ENCODE measurements at places on chromosomes 7 and 10.

GRCh38 chr7:93375603-93376002, 143.4 kb downstream of the VPS50 start:
- no peak for DNase-seq

DNA sequence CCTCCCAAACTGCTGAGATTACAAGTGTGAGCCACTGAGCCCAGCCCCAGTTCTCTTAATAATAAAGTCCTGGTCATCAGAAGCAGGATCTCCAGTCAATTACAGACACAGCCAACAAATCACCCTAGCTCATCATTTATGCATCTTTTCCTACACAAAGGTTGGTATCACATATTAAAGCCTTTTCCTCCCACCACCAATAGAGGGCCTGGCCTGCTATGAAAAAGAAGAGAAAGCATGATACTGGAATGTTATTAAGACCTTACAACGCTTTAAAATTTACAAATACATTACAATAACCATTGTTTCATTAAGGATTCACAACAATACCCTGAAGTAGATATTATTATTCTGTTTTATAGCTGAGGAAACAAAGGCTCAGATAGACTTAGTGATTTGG, 25.9 kb downstream of the VAX1 start:
- no peak for DNase-seq

- DNase-seq: no peak
These were observed 2.3 kb downstream of the MDFIC start for GRCh38 chr7:114924038-114924712.

DNA sequence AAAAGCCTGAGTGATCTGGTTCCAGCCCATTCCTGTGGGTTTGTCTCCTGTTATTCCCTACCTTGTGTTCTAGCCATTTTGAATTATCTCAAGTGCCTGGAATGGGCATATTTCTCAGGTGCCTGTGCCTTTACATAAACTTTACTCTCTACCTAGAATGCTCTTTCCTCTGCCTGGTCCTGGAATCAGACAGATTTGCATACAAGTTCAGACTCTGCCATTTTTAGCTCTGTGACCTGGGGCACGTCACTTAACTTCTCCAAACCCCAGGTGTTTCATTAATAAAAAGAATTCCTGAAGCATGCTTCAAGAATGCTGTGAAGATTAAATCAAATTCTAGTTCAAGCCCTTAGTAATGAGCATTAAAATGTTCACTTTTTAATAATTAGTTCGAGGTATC, 7.8 kb downstream of the DCLRE1A start:
- no peak for DNase-seq

DNA sequence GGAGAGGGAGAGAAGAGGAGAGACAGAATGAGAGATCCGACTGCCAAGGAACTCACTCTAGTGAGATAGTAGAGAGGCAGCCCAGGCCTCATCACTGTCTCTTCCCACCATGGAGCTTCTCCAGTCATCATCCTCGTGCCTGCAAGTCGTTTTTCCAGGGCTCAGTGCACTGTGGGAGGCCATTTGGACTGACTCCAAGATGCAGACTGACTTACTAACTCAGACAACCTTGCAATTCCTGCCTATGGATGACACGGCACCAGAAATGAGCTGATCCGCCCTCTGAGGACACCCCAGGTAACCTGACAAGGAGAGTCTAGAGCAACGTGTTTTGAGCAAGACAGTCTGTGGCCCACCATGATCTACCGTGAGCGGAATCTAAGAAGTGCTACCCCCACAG, 154.9 kb downstream of the GLI3 start:
- DNase-seq: no peak

- DNase-seq: no peak
These were observed 123.7 kb downstream of the NSUN6 start for GRCh38 chr10:18527687-18528086.

DNA sequence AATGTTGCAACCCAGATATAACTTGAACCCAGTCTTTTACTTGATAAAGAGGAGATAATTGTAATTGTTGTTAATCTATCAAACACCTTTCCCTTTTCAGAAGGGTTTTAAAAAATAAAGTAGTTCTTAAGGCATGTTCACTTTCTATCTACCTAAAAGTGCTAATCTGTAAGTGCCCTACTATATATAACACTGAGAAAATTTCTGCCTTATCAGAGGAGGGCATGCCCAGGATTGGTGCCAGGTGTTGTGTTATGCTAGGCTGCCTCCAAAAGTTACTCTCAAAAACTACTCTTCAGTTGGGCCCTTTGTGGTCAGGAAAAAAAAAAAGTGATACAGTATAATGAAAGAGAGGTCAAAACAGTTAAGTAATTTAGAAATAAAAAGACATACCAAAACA, 36.3 kb downstream of the SMNDC1 start:
- DNase-seq: no peak

GRCh38 chr10:81920213-81920829, 45.3 kb downstream of the NRG3 start:
- no peak for DNase-seq

DNA sequence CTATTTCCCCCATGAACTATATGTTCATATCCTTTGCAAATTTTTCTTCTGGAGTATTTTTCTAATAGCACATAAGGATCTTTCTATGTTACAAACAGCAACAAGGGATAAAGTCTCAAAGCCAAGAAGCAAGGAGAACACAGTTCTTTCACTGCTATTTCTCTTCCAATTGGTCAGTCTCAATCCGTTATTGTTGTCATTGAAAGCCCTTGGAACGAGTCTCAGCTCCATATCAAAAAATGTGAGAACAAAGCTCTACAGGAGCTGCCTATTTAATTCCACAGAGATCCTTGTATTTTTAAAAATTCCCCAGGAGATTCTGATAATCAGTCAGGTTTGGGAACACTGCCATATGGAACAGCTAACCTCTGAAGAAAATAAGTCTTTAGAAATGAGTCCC, 15.7 kb downstream of the SLC35B4 start:
- DNase-seq: no peak

DNA sequence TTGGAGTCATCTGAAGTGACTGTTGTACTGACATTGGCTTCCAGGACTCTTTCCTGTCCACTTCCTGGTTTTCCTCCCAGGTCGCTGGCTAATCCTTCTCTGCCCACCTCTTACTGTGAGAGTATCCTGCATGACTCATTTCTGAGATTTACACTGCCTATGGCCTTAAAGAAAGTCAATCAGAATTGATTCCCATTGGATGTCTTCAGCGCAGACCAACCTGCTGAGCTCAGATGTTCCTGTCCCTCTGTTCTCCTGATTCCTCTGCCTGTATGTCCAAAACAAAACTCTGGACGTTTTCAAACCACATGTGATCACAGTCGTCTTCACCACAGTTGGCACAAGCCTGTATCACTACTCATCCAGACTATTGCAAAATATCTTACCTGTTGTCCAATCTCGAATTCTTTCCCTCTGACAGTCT, 262.1 kb downstream of the CREB5 start:
- no peak for DNase-seq

- DNase-seq: no peak
These were observed 71.5 kb downstream of the EVX1 start for GRCh38 chr7:27314111-27314510.

DNA sequence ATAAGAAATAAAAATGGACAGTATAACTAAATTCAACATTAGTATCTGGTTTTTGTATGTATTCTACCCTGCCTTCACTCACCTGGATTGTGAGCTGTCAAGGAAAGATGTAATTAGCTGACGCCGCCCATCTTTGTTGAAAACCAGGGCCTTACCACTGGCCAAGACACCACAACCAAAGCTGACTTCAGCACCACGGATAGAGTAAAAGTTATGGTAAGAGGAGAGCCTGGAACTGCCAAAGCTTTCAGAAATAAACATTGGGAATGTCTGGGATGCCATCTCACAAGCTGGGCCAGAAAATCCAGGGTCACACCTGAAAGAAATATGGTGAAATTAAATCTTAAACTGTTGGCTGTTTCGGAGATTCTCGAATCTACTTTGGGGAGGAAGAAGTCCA, 190.1 kb upstream of the SLC26A5 start:
- no peak for DNase-seq

DNA sequence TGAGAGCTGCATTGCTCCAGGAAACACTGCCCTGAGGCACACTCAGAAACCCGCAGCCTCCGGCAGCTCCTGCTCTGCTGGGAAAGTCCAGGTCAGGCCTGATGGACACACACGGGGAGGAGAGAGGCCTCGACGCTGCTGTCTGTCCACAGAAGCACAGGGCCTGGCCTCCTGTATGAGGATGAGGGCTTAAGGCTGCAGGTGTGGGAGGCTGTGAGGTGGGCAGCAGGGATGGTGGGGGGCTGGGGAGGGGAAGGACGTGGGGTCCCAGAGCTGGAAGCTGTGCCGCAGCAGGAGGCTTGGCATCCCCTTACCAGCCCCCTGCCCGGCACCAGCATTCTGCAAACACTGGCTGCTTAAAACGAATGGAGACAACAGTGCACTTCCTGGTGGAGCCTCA, 186.2 kb downstream of the DNAJB6 start:
- no peak for DNase-seq

GRCh38 chr7:129514683-129515082, 12.4 kb downstream of the SMKR1 start:
- no peak for DNase-seq

GRCh38 chr10:132257271-132257670, 50.5 kb downstream of the STK32C start:
- peak; percentile 32 for DNase-seq

DNA sequence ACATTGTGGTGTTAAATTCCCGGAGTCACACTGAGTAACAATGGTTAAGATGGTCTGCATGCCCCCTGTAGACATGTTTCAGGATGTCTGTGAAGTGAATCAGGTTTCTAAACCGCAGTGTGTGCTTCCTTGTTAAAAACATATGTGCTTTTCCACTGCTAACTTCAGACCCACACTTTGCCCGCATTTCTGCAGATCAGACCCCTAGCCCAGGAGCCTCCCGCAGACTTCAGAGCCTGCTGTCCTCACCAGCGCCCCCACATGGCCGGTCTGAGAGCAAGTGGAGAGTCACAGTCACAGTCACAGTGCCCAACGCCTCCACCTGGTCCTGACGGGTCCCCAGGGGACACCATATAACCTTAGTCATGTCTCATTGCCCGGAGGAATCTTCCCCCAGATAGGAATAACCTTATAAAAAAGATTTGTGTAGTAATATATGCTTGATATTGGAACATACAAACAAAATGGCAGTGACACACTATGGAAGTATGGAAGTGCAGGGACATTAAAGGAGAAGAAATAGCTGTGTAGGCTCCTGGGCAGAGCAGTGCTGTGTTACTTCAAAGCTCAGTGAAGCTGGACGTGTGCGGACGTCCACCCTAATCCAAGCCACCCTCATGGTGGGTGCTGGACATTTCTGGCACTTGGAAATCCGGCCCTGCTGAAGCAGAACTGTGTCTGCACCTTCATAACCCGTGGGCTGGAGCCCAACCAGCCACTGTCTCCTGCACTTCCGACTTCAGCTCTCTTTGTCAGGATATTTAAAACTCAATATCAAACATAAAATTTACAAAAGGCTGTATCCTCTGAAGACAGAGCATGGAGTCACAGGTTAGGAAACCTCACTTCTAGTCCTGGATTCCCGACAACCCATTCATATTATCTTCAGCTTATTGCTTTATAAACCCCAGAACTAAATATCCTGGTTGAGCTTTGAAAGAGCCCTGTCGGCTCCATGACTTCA, 29.0 kb downstream of the GSTO2 start:
- DNase-seq: no peak

- DNase-seq: no peak
These were observed 121.1 kb downstream of the MALRD1 start for GRCh38 chr10:19169684-19170083.

- no peak for DNase-seq
These were observed 6.9 kb upstream of the OIT3 start for GRCh38 chr10:72886621-72887020.

- no peak for DNase-seq
These were observed 665.0 kb downstream of the PARD3 start for GRCh38 chr10:34150103-34150502.

GRCh38 chr10:1432161-1432560, 305.2 kb downstream of the ADARB2 start:
- DNase-seq: no peak

DNA sequence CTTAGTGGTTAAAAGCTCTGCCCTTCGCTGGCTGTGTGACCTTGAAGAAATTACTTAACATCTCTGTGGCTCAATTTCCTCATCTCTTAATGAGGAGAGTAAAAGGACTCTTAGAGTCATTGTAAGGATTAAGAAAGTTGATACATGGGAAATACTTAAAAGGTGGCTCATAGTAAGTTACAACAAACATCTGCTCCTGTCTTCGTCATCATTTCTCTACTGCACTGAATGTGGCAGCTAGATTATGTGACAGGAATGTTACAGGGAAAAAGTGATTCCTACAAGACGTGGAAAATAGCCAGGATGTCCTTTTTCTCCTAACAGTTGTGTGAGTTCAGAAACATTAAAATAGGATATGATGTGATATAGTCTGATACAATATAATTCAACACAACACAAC, 184.7 kb downstream of the FRMD4A start:
- no peak for DNase-seq

All from stimulated activated CD4-positive, alpha-beta T cell treated with anti-CD3 and anti-CD28 coated beads, Interleukin-2, amount 100 ng/mL, for 4 hours (primary cell).